ENCODE measurements at places on chromosomes 16 and 17.
A peak's percentile ranks its signal among the peaks of the same experiment; 100 is the strongest.

- DNase-seq = no peak
These were observed 12.0 kb downstream of the IL21R start for GRCh38 chr16:27413956-27414355.

GRCh38 chr17:44636562-44636961 lies 19.7 kb upstream of the MEIOC start:
- peak; percentile 60 for DNase-seq

DNA sequence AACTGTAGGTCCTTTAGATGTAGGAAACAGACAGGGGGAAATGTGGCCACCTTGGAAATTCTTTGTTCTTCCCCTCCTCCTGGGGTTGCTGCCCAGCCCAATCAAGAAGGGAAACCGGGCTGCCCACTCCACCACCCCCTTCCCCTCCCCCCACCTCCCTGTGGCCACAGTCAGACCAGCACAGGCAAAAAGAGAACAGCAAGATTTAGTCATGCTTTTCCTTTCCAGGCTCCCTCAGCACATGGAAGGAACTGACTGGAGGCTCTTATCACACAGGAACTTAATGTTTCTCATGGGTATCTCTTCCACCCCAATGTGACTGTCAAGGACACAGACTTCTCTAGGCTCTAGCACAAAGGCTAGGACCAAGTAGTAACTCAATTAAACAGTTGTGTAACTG lies 3.0 kb upstream of the CCL1 start:
- DNase-seq = no peak

- DNase-seq = no peak
These were observed 14.0 kb downstream of the TBX4 start for GRCh38 chr17:61466246-61466645.

DNA sequence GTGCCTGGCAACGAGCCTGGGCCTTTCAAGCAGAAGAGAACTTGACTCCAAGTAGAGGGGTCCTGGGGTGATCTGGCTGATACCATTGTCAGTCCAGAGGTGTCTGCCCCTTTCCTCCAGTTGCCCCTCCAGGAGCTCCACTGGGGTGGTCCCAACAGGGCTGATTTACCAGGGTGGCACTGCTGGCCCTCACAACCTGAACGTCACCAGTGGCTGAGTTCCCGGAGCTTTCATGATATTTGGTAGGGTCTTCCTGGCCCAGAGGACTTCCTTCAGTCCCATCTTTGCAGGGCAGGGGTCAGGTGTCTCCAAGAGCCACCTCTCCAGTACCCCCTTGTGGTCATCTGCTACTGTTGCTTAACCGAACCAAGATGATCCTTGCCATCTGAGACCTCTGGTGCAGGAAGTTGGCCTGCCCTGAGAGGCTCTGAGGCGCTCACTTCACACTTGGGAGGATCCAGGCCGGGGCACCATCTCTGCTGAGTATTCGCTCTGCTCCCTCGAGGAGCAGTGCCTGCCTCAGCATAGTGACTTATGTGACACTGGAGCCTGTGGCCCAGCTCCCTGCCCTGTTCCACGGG lies 3.5 kb downstream of the LIMD2 start:
- peak; percentile 60 for DNase-seq

GRCh38 chr16:272633-273546 lies 2.9 kb downstream of the RGS11 start:
- no peak for DNase-seq

- no peak for DNase-seq
These were observed 26.1 kb downstream of the TNS4 start for GRCh38 chr17:40475234-40475908.

- no peak for DNase-seq
These were observed 11.0 kb upstream of the NFATC3 start for GRCh38 chr16:68073902-68074760.

GRCh38 chr17:75738218-75738802 lies 17.1 kb downstream of the ITGB4 start:
- no peak for DNase-seq
